ENCODE measurements at places on chromosomes 16 and 17.

GRCh38 chr17:17028059-17028877, 14.0 kb upstream of the MPRIP start:
- no peak for DNase-seq

DNA sequence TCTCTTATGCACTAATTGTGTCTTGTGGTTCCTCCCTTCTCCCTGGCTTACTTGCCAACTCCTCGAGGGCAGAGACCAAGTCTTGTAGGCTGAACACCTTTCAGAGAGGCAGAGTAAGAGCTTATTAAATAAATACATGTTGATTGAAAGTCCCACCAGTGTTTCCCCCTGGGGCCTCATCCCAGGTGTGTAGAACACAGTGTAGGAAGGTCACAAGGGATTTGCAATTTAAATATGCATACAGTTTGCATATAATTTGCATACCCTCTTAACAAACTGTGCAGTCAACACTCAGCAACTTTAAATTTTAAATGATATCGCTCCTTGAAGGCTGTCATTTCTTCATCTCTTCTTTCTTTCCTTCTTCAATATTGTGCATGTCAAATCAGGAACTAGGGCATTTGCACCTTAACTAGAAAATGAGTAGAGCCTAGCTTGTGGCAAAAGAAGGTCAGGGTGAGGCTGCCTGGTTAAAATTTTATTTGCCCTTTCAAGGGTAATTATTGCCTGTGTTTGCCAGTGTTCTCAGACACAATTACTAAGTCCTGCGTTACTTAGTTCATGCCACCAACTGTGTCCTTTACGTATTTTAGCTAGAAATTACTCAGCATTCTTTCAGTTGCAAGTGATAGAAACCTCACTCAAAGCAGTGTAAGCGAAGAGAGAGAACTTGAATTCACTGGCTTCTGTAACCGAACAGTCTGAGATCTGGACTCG, 465.7 kb downstream of the HAPSTR1 start:
- no peak for DNase-seq

DNA sequence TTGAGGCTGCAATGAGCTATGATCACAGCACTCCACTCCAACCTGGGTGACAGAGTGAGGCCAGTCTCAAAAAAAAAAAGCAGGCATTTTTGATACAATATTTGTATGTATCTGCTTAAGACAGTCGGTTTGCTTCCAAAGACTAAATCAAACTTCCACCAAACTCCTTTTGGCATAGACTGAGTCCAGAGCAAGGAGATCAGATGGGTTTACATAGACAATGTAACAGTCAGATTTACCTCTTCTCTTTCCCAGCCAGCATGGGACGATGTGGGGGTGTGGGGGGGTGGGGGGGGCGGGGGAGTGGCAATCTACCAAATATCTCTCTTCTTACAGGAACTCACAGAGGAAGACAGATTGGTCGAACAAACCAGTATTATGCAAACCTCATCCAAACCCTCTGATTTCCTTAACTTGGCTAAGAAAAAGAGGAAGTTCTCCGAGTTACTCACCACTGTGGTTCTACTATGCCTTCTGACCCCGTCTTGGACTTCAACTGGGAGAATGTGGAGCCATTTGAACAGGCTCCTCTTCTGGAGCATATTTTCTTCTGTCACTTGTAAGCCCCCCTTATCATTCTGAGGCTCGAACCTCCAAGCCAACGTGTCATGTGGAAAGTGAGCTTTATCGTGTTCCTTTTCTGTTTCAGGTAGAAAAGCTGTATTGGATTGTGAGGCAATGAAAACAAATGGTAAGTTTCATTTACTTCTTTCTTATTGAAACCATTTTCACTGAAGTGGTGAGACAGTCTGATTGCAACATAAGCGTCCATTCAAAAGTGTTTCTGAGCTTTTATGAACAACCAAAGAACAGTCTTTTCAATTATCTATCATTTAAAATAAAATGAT, at the start of gene MILR1:
TSS of gene MILR1 (plus strand) at position 451 of the 848 bp plus-strand sequence. CDS start at position 505, 54 bp downstream.
- peak; percentile 96 for DNase-seq

GRCh38 chr16:2828521-2828840, 1.6 kb upstream of the ZG16B start:
- DNase-seq, result no peak
